Activated CD4-positive, alpha-beta T cell treated with anti-CD3 and anti-CD28 coated beads, Interleukin-2, amount 50 U/mL, for 1 hour (primary cell): ENCODE measurements at places on chromosomes 16 and 17.

- DNase-seq: no peak
Measured at GRCh38 chr17:869086-869485, 86.9 kb downstream of the MRM3 start.

DNA sequence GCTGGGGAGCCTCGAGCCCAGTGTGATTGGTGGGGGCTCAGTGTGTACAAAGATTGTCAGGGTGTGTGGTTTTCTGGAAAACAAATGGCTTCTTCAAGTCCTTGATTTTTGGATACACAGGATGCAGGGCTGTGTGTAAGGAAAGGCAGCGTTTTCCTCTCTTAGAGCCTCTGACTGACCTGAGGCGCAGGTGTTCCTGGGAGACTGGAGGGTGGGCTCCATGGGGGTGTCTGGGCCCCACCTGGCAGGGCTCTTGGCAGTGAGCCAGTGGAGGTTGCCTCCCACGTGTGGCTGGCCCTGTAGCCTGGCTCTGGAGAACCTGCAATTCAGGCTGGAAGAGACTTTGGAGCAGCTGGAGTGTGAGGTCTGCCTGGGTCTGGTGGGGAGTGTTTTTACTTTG, 5.0 kb downstream of the FOXK2 start:
- no peak for DNase-seq

DNA sequence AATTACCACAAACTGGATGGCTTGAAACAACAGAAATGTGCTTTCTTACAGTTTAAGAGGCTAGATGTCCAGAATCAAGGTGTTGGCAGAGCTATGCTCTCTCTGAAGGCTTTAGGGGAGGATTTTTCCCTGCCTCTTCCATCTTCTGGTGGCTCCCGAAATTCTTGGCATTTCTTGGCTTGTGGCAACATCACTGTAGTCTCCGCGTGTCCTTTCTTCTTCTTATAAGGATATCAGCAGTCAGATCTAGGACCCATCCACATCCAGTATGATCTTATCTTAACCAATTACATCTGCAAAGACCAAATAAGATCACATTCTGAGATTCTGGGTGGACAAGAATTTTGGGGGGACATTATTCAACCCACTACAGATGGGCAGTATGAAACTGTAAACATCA, 119.2 kb upstream of the PMFBP1 start:
- no peak for DNase-seq

DNA sequence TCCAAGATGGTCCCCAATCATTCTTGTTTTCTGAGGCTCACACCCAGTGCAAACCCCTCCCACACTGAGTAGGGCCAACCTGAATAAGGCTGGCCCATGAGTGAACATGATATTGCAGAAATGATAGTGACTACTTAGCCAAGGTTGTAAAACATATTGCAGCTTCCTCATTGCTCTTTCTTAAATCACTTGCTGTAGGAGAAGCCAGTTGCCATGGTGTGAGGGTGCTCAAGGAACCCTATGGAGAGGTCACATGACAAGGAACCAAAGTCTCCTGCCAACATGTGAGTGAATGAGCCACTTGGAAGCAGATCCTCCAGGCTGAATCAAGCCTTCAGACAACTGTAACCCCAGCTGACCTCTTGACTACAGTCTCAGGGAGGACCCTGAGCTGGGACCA, 191.4 kb downstream of the RGS9 start:
- DNase-seq: no peak
